RCC 7860 (cell line): ENCODE measurements at places on chromosomes 6 and 20.

- no peak for DNase-seq
These were observed 94.6 kb downstream of the LRRC1 start for GRCh38 chr6:53889365-53889764.

DNA sequence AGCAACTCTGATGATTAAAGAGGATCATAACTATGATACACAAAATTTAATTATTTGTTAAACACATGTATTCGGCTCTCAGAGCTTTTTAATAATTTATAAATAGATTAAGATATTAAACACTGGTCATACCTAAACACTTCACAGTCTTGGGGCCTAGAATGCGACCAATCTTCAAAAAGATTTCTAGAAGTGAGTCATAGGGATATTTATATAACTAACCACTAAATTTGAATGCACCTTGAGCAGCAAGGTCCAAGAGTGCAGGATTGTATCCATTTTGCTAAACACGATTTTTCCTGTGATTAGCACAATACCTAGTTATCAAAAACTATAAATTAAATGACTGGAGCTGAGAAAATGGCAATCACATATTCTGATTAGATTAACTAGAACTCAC, 709.3 kb downstream of the EPHA7 start:
- DNase-seq: no peak

- no peak for DNase-seq
These were observed 106.1 kb downstream of the CEBPB start for GRCh38 chr20:50296450-50297375.

- DNase-seq: no peak
These were observed 336.1 kb downstream of the KHDRBS2 start for GRCh38 chr6:61949971-61950370.

DNA sequence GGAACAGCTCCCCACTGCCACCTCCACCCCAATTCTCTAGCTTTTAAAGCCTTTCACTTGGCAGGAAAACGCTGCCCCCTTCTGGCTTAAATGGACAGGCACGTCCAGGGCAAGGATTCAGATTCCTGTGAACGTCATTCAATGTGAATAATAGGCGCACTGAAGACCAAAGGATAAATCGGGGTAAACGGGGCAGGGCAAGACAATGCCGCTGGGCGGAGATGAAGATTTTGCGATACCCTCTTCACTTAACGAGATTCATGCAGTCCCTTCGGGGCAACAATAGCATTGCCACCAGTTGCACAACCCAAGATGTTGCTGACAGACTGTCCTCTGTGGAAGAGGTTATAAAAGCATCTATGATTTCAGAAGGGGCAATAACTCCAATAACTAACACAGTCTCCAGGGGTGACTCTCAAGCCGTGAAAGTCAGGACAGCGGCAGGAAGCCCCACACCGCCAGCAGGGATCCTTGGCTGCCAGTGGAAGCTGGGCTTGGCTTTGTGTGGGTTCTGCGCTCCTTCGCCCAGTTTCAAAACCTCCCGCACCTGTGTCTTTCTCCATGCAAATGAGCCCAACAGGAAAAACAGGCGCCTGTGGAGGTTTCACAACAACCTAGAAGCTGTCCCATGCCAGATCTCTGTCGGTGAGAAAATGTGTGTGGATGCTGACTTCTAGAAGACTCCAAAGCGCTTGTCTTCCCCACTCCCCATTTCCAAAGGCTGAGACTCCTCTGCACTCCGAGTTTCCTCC, 291.8 kb downstream of the BMP7 start:
- DNase-seq: peak; percentile 23

- DNase-seq: no peak
These were observed 437.5 kb downstream of the TFAP2A start for GRCh38 chr6:9977411-9977810.

DNA sequence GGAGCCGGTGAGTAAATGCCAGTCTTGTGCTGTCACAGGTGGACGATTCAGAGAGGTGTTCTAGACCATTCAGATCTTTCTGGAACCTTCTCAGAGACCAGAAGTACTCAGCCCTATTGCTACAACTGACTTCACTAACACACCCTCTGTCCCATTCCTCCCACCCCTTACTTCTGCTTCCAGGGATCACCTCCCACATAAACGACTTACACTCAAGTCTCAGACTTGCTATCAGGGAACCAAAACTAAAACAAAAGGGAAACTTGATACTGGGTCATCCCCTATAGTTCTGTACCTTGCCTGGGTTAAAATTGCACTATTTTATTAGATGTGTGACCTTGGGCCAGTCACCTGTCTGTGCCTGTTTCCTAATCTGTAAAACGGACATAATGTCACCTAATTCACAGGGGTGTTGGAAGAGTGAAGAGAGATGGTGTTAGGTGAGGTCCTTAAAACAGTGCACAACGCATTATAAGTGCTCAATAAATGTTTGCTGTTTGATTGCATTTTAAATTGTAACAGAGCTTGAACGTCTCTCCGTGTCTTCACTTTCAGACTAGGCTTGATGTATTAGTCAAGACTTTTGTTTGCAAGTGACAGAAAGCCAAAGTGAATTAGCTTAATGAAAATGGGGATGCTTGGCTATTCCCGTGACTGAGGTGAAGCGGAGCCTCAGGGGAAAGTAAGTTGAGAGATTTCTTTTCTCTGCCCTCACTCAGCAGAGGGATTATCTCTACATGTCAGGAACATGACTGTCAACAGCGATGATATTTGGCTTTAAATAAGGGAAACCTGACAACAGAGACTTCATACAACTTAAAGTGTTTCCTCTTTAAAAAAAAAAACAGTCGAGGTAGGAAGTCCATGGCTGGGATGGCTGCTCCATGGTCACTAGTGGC, 3.0 kb upstream of the SRXN1 start:
- DNase-seq: no peak

- no peak for DNase-seq
These were observed at the start of gene RIPPLY2 for GRCh38 chr6:83853178-83854000. TSS of gene RIPPLY2 (plus strand) at chr6:83853360. CDS start at chr6:83853417, 57 bp downstream.

DNA sequence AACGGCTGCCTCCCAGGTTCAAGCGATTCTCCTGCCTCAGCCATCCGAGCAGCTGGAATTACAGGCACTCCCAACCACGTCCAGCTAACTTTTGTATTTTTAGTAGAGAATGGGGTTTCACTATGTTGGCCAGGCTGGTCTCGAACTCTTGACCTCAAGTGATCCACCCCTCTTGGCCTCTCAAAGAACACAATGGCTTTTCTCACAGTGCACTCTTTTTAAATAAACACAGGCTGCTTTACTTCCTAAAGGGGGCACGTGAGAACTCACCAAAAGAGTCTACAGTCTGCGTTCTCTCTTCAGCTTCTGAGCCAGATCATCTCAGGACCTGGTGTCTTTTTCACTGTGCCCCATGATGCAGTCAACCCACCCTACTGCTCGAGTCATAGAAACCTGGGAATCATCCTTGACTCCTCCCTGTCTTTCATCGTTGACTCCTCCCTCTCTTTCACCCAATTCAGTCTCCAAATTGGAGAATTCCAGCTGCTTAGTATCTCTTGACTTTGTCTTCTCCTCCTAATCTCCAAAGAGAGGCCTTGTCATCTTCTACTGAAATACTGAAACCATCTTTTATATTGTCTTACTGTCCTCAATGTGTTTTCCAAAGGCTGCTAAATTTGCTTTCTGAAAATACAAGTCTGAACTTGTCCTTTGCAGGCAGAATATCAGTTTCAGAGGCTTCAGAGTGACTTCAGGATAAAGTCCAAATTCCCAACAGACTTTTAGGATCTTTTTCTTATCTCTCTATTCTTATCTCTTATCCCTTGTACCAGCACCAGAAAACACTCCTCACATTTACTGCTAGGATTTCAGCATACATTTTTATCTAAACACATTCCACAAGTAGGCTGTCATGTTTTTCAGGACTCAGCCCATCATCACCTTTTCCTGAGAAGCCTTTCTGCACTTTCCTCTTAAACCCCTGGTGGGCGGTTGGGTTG, 323.4 kb downstream of the SYNE1 start:
- DNase-seq: no peak

DNA sequence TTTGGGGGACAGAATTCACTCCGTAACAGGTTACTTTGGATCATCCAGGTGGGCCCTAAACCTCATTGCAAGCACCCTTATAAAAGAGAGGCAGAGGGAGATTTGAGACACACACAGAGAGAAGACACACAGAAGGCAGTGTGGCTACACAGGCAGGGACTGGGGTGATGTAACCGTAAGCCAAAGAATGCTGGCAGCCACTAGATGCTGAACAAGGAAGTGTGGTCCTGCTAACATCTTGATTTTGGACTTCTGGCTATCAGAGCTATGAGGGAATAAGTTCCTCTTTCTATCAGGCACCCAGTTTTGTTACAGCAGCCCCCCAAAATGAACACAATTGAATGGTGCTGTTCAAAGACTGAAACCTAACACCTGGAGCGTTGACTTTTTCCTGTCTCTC, 191.3 kb upstream of the MYLIP start:
- DNase-seq: no peak

GRCh38 chr20:49657118-49657901, 56.4 kb downstream of the B4GALT5 start:
- DNase-seq: no peak

- DNase-seq: no peak
These were observed 14.7 kb upstream of the SIRPB2 start for GRCh38 chr20:1505871-1506270.

DNA sequence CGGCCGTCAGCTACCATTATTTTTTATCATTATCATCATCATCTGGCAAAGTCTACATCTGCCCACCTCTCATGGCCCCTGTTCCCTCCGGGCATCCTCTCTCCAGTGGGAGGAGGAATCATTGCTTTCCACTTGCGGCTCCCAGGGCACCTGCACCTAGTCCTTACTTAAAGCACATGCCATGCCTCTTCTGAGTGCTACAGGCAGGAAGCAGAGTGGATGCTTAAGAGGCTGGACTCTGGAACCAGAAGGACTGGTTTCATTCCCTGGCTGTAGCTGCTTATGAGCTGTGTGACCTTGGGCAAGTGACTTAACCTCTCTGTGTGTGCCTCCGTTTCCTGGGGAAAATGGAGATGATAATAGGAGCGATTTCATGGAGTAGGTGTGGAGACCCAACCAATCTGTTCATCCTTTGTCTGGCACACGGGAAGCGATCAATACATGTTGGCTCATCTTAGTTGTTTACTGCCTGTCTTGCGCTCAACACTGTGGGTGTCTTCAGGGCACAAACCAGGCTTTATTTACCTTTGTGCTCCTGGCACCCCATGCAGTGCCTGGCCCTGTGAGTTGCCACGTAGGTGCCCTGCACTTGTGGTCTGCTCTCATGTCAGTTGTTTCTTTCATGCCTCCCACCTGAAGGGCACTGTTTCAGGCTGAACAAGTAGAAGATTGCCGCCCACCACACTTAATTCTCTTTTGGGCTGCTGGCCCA, 317.0 kb upstream of the SULF2 start:
- DNase-seq: no peak

- no peak for DNase-seq
These were observed 3.6 kb upstream of the PHIP start for GRCh38 chr6:79081663-79082062.
